Foreskin keratinocyte (primary cell): ENCODE measurements at places on chromosomes 7 and 10. TPM values are rescaled to one million over a fixed set of nuclear protein-coding genes. Genes with fewer than 3 reads are reported as not detected.
A peak's percentile ranks its signal among the peaks of the same experiment; 100 is the strongest.

PIK3AP1 gene
- 0.07 and 0.10 TPM in 2 replicates for total RNA-seq

LRMDA gene
- not detected in 2 replicates for total RNA-seq

CPXM2 gene
- total RNA-seq: not detected in 2 replicates

EPO gene
- 0.21 and 0.41 TPM in 2 replicates for total RNA-seq

NUTM2E gene
- 0.20 and 0.28 TPM in 2 replicates for total RNA-seq

GRCh38 chr10:97731346-97732051, 5.4 kb upstream of the ZFYVE27 start:
- peak; percentile 55 for DNase-seq

DNA sequence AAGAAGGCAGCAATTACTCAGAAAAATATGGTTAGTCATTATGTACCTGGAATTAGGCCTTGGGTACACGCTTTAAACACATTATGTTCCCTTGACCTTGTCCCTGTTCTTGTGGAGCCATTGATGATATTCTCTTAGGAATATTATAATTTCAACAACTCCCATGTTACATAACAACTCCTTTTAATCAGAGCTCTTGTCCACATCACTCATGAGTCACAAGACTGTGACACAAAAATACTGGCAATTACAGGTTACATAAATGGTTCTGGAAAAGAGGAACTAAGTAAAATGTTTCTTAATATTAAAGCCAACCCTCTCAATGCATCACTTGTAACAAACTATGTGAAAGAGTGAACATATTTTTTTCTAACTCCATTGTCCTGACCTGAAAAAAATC, 143.8 kb upstream of the PCLO start:
- DNase-seq: no peak

GRCh38 chr7:2248984-2249694, 7.1 kb downstream of the NUDT1 start:
- DNase-seq: peak; percentile 84

DNA sequence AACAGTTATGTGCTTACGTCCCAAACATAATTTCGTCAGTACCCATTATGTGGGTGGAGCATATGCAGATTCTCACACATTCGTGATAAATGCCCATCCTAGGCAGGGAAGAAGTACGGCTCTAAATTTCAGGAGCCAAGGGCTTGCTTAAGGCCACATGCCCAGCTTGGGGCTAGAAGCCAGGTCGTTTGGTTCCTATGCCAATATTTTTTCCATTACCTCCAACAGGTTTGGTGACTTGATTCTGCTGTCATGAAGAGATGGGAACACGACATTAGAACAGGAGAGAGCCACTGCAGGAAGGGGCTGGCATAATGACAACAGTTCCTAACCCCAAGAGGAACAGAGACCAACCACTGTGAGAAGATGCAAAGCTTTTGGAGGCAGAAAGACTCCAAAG, 85.1 kb downstream of the HIPK2 start:
- no peak for DNase-seq

- DNase-seq: no peak
These were observed 189.4 kb upstream of the LRGUK start for GRCh38 chr7:133937786-133938185.

GRCh38 chr10:3836222-3836820, 51.3 kb upstream of the KLF6 start:
- DNase-seq: no peak
